ENCODE measurements at places on chromosomes 5 and 9.

- DNase-seq: no peak
Observed at GRCh38 chr5:168683247-168683926, 104.2 kb upstream of the PANK3 start.

DNA sequence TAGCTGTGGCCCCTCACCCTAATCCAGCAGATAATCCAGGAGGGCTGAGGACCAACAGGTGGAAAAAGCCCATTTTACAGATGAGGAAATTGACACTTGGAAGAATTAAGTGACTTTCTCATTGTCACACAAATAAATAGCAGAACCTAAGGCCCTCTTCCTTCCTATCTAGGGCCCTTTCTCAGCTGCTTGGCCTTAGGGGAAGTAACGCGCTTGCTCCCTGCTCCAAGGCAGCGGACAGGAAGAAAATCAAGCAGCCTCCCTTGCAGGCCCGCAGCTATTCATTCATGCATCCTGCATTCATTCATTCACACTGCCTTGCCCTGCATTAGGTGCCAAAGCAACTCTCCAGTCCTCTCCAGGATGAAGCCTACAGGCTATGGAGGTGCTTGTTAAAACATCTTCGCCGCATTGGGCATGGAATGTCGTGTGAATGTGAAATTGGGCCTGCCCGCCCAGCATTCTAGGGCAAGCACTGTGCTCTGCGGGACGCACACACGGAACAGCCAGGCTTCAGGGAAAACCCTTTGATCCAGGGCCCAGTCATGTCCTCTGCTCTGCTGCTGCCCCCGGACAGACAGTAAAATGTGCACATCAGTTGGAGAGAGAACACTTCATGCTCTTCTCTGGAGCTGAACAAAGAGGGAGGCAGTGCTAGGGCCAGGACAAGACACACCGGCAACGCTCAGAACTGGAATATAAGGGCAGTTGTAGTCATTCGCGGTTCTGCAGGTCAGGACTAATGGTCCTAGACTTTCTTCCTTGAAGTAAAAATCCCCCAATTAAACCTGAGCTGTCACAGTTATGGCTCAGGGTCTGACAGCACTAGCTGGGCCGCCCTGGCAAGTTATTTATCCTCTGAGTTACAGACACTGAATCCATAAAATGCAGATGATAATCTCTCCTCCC lies 166.0 kb downstream of the COL23A1 start:
- no peak for DNase-seq

DNA sequence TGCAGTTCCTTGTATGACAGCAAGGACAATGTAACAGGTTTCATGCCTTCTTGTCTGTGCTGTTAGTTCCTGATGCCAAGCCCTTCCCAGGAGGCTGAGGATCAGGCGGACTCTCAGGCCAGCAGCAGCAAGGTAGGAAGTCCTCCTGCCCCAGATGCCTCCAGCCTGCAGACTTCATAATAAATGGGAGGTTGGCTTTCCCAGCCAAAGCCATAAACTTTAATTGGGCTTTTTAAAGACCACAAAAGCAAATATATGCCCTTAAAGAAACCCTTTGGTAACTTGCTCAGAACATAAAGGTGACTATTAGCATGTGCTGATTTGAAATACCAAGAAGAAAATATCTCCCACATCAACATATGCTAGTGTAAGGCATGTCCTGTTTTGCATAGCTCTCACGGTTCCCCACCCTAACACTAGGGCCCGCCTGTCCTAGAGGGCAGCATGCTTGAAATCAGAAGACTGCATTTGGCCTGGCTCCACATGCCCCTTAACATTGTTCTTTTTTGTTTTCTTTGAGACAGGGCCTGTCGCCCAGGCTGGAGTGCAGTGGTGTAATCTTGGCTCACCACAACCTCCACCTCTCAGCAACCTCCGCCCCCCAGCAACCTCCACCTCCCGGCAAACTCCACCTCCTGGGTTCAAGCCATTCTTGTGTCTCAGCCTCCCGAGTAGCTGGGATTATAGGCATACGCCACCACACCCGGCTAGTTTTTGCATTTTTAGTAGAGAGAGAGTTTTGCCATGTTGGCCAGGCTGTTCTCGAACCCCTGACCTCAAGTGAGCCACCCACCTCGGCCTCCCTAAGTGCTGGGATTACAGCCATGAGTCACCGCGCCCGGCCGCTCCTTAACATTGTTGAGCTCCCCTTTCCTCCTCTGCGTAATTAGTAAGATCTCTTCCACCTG lies 44.6 kb upstream of the FCN1 start:
- DNase-seq: no peak

- DNase-seq: no peak
Observed at GRCh38 chr5:142017832-142018427, 5.1 kb upstream of the GNPDA1 start.

GRCh38 chr5:2010940-2011339 lies 128.2 kb upstream of the IRX4 start:
- DNase-seq: no peak

DNA sequence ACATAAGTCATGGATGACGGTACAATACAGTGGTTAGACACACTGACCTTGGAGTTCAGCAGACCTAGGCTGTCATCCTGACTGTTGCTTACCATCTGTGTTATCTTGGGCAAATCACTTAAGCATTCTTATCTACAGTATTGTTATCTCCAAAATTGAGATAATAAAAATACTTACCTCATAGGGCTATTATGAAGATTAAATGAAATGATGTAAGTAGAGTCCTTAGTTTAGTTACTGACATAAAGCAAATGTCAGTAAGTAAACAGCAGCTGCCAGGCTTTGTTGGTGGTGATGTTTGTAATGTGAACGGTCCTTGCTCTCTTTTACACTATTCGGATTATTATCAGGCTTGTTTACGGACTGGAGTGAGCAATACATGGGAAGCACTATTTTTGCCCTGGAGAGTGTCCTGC lies 107.3 kb upstream of the DPYSL3 start:
- no peak for DNase-seq

- no peak for DNase-seq
Observed at GRCh38 chr9:130948266-130948665, 9.2 kb upstream of the FIBCD1 start.
